Metanephros (tissue), 2 donors: ENCODE measurements at places on chromosomes 6 and 20. TPM values are rescaled to one million over a fixed set of nuclear protein-coding genes. Genes with fewer than 3 reads are reported as not detected.

Gene SDCBP2
- total RNA-seq = 2.5 TPM

Gene TRIM15
- total RNA-seq = 0.47 TPM

Gene CST7
- 11.2 TPM for total RNA-seq

Gene UFL1
- total RNA-seq = 24.1 TPM

Gene SLC52A3
- total RNA-seq = 4.3 TPM

Gene PRDM13
- total RNA-seq = not detected

Gene EFCAB8
- total RNA-seq = not detected

Gene SALL4
- total RNA-seq = 7.7 TPM

Gene LAMP5
- total RNA-seq = 4.0 TPM

Gene GTSF1L
- total RNA-seq = not detected

Gene SLC22A23
- total RNA-seq = 16.2 TPM

Gene IL17F
- not detected for total RNA-seq

Gene COL9A1
- 9.9 TPM for total RNA-seq

Gene HTR1E
- 0.93 TPM for total RNA-seq

Gene BMP6
- total RNA-seq = 8.6 TPM

Gene ANKEF1
- 5.6 TPM for total RNA-seq

Gene GPX5
- not detected for total RNA-seq

Gene DSN1
- total RNA-seq = 12.7 TPM

Gene AVP
- total RNA-seq = not detected

Gene PPP1R3G
- total RNA-seq = 5.0 TPM

Gene WDR46
- total RNA-seq = 49.3 TPM

Gene SCAF8
- 58.1 TPM for total RNA-seq

Gene TLDC2
- total RNA-seq = 3.7 TPM

Gene PRICKLE4
- total RNA-seq = 3.2 TPM

Gene HMGCLL1
- 6.7 TPM for total RNA-seq

Gene F13A1
- total RNA-seq = 58.4 TPM

Gene POU5F1
- total RNA-seq = 11.4 TPM

Gene PRL
- total RNA-seq = 0.58 TPM

Gene BANF2
- total RNA-seq = not detected

Gene TCF15
- total RNA-seq = 2.0 TPM

Gene STXBP5
- total RNA-seq = 21.8 TPM

Gene GPLD1
- total RNA-seq = 3.9 TPM

Gene SNRPB2
- 45.7 TPM for total RNA-seq

Gene ALDH8A1
- total RNA-seq = 13.7 TPM

Gene ZSCAN23
- total RNA-seq = 13.2 TPM

Gene GABRR1
- 2.0 TPM for total RNA-seq

Gene KIFC1
- 17.9 TPM for total RNA-seq

Gene C6orf52
- total RNA-seq = 0.47 TPM

Gene KIF25
- 0.18 TPM for total RNA-seq

Gene TMEM217
- 1.4 TPM for total RNA-seq

Gene ZCCHC3
- total RNA-seq = 36.1 TPM

Gene ZNF322
- 31.9 TPM for total RNA-seq

Gene PTCRA
- total RNA-seq = 0.82 TPM
